Smooth muscle cell of the coronary artery (primary cell): ENCODE measurements at places on chromosomes 13 and 19. TPM values are rescaled to one million over a fixed set of nuclear protein-coding genes. Genes with fewer than 3 reads are reported as not detected.

Gene CGB1
- total RNA-seq, result not detected in 2 replicates

Gene ZNF418
- 5.1 and 12.8 TPM in 2 replicates for total RNA-seq

Gene DCT
- 0.12 TPM in 1 of 2 replicates, not detected in the other for total RNA-seq

Gene SERTAD3
- 11.2 and 21.9 TPM in 2 replicates for total RNA-seq

Gene TINCR
- total RNA-seq, result under 0.01 and 0.08 TPM in 2 replicates

Gene ZFP14
- total RNA-seq, result 2.9 and 6.6 TPM in 2 replicates

Gene EXOC3L2
- total RNA-seq, result under 0.01 TPM in 1 of 2 replicates, not detected in the other

Gene OR10H1
- not detected in 2 replicates for total RNA-seq
